Activated naive CD8-positive, alpha-beta T cell treated with anti-CD3 and anti-CD28 coated beads, Interleukin-2, amount 10 ng/mL, durations not matched to agents 7 days and 5 days (primary cell): ENCODE measurements at places on chromosomes 2 and 18. TPM values are rescaled to one million over a fixed set of nuclear protein-coding genes. Genes with fewer than 3 reads are reported as not detected.

DNA sequence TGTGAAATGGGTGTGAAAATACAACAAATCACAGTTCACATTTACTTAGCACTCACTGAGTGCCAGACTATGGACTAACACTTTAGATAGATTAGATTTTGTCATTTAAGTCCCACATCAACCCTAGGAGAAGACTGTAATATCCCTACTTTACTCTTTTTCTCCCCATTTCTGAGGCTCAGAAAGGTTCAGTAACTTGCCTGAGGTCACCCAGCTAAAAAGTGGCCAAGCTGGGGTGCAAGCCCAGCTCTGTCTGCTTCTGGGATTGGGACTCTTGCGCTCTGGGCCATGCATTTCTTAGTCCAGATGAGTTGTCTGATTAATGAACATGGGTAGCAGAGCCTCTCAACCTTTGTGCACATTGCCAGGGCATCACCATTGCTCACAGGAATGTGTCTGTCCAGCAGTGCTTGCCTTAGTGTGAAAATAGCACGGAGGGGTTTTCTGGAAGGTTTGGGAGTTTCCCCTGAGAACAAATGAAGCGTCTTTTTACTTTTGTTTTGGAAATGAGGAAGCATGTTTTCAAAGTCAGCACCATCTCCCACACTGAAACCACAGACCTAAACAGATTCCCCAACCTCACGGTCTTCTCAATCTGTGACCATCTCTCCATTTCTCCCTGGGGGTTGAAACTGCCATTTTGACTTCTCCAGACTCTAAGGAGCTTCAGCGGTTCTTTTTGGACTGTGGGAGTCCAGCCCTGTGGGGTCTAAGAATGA is 31.9 kb downstream of the NRP2 start:
- peaks cover 11% of the 10 kb centered on the region for H3K27me3 ChIP-seq
- H3K27ac ChIP-seq: no peak overlapping the region
- no peaks in the 10 kb centered on the region for H3K4me1 ChIP-seq
- H3K4me3 ChIP-seq: no peak overlapping the region
- H3K36me3 ChIP-seq: no peaks in the 10 kb centered on the region

FRZB gene
- total RNA-seq: not detected

HRH4 gene
- 0.22 TPM for total RNA-seq

- DNase-seq: no peak
- no peaks in the 10 kb centered on the region for H3K4me1 ChIP-seq
- no peak overlapping the region for H3K27ac ChIP-seq
- no peaks in the 10 kb centered on the region for H3K36me3 ChIP-seq
- no peak overlapping the region for H3K4me3 ChIP-seq
Observed at GRCh38 chr2:1659951-1660565, 84.3 kb downstream of the PXDN start.

GRCh38 chr18:74292541-74292858 is 737 bp upstream of the CYB5A start:
- no peak for DNase-seq
- H3K27ac ChIP-seq: peak overlapping the region; percentile 70
- no peaks in the 10 kb centered on the region for H3K27me3 ChIP-seq
- H3K4me3 ChIP-seq: peak overlapping the region; percentile 87

IMP4 gene
- total RNA-seq: 65.8 TPM

DNA sequence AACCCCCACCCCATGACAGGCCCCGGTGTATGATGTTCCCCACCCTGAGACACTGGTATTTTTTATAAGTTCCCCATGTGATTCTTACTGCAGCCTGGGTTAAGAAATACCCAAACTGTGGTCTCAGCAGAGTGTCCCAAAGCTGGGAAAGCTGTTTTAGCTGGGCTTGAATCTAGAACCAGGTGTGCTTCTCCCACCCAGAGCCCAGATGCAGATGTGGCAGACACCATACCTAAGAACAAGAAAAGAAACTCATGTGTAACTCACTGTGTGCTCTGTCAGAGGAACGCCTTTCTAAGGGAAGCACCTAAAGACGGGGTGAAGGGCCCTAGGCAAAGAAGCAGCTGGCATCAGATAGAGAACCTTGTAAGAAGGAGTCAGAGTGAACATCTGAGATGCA is 23.9 kb downstream of the DOK1 start:
- H3K27me3 ChIP-seq: peaks cover 5% of the 10 kb centered on the region
- no peak overlapping the region for H3K4me3 ChIP-seq

ABCB11 gene
- not detected for total RNA-seq

GRCh38 chr2:43347746-43348145 is 121.3 kb upstream of the ZFP36L2 start:
- no peak overlapping the region for H3K27ac ChIP-seq
- peaks cover 1% of the 10 kb centered on the region for H3K36me3 ChIP-seq
- no peak overlapping the region for H3K4me3 ChIP-seq
- no peak for DNase-seq

GRCh38 chr2:225002656-225003045 is 39.6 kb downstream of the DOCK10 start:
- H3K4me3 ChIP-seq: no peak overlapping the region
- peaks cover 26% of the 10 kb centered on the region for H3K36me3 ChIP-seq
- no peaks in the 10 kb centered on the region for H3K27me3 ChIP-seq
- DNase-seq: no peak
- peak overlapping the region; percentile 83 for H3K27ac ChIP-seq
- H3K4me1 ChIP-seq: peaks cover 62% of the 10 kb centered on the region

DNA sequence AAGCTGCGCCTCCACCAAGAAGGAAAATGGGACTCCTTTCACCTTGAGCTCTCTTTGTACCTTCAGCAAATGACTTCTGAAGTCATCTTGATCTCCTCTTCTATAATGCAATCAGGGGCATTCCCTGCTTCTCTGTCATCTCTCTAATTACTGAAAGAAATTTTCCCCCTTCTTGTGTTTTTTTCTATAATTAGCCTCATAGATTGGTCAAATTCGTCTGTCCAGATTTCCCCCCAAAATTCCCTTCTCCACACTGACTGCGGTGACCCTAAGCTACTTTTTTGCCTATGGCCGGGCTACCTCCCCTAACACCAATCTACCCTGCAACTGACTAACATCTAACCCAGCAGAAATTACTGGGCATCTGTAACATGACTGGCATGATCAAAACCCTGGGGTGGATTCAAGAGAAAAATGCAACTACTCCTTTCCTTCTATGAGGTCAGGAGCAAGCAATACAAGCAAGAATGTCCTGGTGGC is 168.6 kb downstream of the BCL2 start:
- peaks cover 58% of the 10 kb centered on the region for H3K4me1 ChIP-seq
- H3K4me3 ChIP-seq: no peak overlapping the region
- H3K27me3 ChIP-seq: no peaks in the 10 kb centered on the region

GRCh38 chr2:29079887-29080286 is 5.6 kb upstream of the PCARE start:
- H3K27ac ChIP-seq: no peak overlapping the region
- DNase-seq: no peak
- H3K4me3 ChIP-seq: no peak overlapping the region
- peaks cover 5% of the 10 kb centered on the region for H3K27me3 ChIP-seq
